ENCODE measurements at places on chromosomes 7 and 10.

DNA sequence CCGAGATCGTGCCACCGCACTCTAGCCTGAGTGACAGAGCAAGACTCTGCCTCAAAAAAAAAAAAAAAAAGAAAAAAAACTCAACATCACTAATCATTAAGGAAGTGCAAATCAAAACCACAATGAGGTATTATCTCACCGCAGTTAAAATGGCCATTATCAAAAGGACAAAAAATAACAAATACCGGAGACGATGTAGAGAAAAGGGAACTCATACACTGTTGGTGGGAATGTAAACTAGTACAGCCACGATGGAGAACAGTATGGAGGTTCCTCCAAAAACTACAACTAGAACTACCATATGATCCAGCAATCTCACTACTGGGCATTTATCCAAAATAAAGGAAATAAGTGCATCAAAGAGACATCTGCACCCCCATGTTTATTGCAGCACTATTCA is 24.3 kb downstream of the GRK5 start:
- no peak for DNase-seq

DNA sequence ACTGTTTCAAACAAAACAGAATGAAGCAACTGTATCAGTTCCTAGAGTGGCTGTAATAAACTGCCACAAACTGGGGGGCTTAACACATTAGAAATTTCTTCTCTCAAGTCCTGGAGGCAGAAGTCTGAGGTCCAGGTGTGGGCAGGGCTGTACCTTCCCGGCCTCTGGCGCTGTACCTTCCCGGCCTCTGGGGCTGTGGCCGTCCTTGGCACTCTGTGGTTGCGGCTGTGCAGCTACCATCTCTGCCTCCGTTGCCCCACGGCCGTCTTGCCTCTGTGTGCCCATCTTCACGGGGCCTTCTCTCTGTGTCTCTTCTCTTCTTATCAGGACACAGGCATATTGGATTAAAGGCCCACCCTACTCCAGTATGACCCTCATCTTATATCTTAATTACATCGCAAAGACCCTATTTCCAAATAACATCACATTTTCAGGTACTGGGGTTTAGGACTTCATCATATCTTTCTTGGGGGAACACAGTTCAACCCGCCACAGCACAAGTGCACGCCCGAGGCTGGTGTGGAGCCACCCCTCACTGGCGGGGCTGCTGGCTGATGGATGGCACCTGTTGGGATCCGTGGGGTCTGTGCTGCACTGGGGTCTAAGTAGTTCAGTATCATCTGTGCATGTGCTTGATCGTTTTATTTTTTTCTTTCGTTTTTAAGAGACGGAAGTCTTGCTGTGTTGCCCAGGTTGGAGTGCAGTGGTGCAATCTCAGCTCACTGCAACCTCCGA is 123.2 kb downstream of the ACTR3B start:
- DNase-seq: no peak

DNA sequence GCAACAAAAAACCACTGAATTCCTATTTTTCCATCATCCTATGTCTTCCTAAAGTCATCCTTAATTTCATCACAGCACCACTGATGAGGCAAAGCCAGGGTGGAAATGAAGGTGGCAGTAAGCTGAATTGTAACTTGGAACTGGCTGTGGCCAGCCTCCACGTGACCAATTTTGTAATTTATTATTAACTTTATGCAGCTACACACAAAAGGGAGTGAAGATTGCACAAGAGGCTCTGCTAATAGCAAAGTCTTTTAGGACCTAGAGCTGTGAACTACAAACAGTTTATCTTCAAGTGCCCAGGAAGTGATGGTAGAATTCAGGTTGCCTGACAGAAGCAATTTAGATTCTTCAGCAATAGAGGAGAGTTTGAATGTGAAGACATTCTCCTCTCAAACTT is 176.4 kb downstream of the CCDC71L start:
- no peak for DNase-seq

- no peak for DNase-seq
These were observed 289.1 kb downstream of the CCDC3 start for GRCh38 chr10:12712293-12712983.

GRCh38 chr10:65719790-65720189 is 1206.0 kb upstream of the LRRTM3 start:
- DNase-seq: no peak

- DNase-seq: no peak
These were observed 544.1 kb downstream of the HTR7 start for GRCh38 chr10:90313576-90314325.

GRCh38 chr7:74412056-74412455 is 41.6 kb upstream of the GTF2IRD1 start:
- DNase-seq: no peak
